ENCODE measurements at places on chromosomes 1 and 21.

- ATAC-seq = no peak
These were observed 38.3 kb downstream of the TCP10L start for GRCh38 chr21:32547018-32547417.

GRCh38 chr1:177305040-177306018, 134.6 kb downstream of the BRINP2 start:
- no peak for ATAC-seq

- no peak for ATAC-seq
These were observed 28.5 kb upstream of the ECE1 start for GRCh38 chr1:21318714-21319159.

DNA sequence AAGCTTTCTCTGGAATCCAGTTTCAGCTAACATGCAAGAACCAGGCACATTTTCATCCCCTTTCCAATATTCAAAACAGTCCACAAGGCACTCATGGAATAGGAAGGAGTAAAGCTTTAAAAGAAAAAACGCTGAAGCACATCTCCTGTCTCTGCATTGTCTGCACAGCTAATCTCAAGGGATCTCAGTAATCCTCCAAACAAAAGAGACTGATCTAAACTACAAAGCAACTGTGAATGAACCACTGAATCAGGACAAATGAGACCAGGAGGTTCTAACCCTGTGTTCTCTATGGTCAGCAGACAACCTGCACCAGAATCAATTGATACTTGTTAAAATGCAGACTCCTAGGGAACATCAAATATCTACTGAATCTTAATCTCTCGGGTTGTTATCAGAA, 399.0 kb downstream of the HHAT start:
- no peak for ATAC-seq

- ATAC-seq = no peak
These were observed 80.9 kb downstream of the BACH1 start for GRCh38 chr21:29379517-29380054.

- peak; percentile 90 for ATAC-seq
These were observed 5.3 kb downstream of the HES2 start for GRCh38 chr1:6414443-6414844.

DNA sequence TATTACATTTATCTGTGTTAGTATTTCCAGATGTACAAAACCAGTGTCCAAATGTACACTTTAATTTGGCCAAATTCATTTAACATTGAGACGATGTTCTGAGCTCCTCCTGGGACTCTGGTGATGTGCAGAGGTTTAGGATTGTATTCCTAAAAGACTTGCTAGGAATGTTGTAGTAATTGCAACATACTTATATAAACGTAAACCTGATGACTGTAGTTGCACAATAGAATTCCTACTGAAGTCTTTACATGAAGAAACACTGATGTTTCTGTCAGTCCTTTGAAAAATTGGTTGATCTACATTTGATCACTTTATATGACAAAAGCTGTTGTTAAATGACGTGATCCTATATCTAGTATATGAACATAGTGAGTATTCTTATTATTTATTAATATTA, 5.1 kb upstream of the OR14C36 start:
- no peak for ATAC-seq
